ENCODE measurements at places on chromosomes 2 and 18. TPM values are rescaled to one million over a fixed set of nuclear protein-coding genes. Genes with fewer than 3 reads are reported as not detected.

Gene MBD5
- total RNA-seq, result 5.9 TPM

Gene SLC4A5
- 0.29 TPM for total RNA-seq

Gene HAT1
- 59.8 TPM for total RNA-seq

Gene CROCC2
- not detected for total RNA-seq

Gene OTOF
- total RNA-seq, result 0.11 TPM

Gene TMX3
- total RNA-seq, result 14.2 TPM

Gene UGT1A3
- total RNA-seq, result 0.09 TPM

Gene POTEF
- total RNA-seq, result not detected

Gene HMSD
- not detected for total RNA-seq

Gene MAP2
- total RNA-seq, result 1.5 TPM

Gene DAW1
- 2.1 TPM for total RNA-seq
